Ascending aorta (tissue), 2 donors: ENCODE measurements at places on chromosomes 4 and X. TPM values are rescaled to one million over a fixed set of nuclear protein-coding genes. Genes with fewer than 3 reads are reported as not detected.
A peak's percentile ranks its signal among the peaks of the same experiment; 100 is the strongest.

DNA sequence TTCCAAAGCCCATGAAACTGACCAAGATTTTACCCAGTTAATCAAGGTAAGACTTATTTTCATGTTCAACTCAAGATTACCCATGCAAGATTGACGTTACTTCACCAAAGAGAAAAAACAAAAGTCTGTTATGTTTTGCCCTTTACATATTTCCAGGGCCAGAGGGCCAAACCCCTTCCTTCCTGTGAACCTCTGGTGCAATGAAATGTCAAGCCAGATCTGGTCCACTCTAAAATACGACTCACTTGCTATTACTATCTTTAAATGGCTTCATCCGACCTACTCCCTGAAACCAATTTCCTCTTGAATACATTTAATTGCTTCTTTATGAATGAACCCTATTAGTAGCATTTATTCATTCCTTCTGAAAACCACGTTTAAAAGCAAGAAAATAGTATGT, 33.0 kb downstream of the TSPAN5 start:
- no peak for DNase-seq

GRCh38 chr4:24584211-24584850, at the start of gene DHX15:
Gene DHX15 (minus strand): TSS chr4:24584554. CDS start chr4:24584393, 161 bp downstream.
- DNase-seq: peak; percentile 98

DNA sequence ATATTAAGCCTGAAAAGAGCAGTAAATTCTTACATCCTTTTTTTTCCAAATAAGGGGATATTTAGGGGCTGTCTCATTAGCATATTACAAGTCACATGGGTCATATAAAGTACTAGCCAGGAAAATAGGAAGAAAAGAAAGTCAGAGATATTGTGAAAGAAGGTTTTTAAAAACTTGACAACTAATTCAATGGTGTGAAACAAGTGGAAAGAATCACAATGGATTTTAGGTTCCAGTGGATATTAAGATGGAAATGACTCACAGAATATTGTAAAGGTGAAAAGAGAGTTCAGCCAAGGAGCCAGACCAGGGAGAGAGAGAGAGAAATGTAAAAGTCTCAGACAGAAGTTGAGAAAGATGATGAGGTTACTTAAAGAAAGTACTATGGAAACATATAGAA, 297.2 kb downstream of the IQCM start:
- DNase-seq: no peak

GRCh38 chr4:42425146-42426065, 28.1 kb downstream of the SHISA3 start:
- DNase-seq: no peak

- no peak for DNase-seq
Measured at GRCh38 chr4:1852904-1853623, 2.9 kb downstream of the LETM1 start.

DNA sequence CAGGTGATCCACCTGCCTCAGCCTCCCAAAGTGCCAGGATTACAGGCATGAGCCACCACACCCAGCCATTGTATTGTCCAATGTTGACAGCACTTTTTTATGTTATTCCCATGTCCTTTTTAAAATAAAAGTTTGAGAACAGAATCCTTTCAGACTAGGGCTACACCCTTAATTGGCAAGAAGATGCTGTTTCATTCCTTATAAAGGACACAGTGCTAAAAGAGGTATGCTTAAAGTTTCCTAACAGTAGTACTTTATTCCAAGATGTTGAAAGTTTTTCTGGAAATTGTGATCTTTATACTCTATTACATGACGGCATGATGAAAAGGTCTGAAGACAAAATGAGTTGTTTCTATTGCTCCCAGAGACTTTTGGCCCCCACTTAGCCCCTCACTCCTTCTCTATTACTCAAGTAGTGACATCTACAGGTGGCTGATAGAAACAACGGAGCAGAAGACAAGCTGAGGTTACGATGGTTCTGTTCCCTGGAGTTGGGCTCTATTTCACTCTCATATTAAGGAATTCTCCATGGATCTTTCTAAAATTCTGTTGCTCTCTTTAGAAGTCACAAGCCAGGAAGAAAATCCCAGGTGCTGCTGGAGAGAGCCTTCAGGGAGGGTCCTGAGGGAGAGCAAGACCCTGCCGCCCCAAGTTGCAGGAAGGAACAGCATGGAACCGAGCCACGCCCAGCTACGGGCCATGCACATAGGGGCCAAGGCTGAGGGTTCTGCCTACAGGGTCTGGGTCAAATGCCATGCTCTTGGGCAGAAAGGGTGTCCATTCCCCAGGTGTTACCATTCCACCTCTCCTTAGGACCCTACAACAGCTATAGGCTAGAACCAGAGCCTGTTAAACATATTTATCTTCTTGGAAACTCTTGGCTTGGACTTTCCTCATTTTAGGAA, 22.8 kb downstream of the RPL9 start:
- no peak for DNase-seq

DNA sequence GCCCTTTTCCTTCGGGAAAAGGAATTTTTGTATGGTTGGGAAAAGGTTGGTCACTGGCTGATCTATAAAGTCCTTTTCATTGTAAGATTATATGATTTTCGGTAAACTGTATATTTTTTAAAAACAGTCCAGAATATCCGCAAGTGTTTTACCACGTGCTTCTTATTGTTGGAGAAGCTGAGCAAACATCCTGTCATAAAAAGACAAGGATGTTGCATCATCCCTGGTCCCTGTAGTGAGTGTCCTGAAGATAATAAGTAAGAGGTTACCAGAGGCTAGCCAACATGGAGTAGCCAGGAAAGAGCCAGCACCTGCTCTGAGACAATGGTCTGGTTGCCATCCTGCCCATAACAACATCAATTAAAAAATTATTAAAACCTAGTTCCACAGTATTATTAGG, 5.1 kb downstream of the CXCL9 start:
- no peak for DNase-seq

GRCh38 chrX:19630776-19631707, 115.7 kb upstream of the MAP3K15 start:
- DNase-seq: no peak

GRCh38 chrX:39850630-39851152, 247.1 kb downstream of the BCOR start:
- no peak for DNase-seq

GRCh38 chrX:68945081-68945602, 116.3 kb downstream of the EFNB1 start:
- DNase-seq: no peak

The TTC29 gene
- not detected for total RNA-seq

The ANXA3 gene
- 5.5 TPM for total RNA-seq

The ZFP92 gene
- total RNA-seq: 0.96 TPM
